B cell (primary cell): ENCODE measurements at places on chromosomes 1 and 21.

GRCh38 chr1:232630047-232630893 lies at the start of gene SIPA1L2:
Gene SIPA1L2, minus strand, starts transcription at chr1:232630133. Its CDS starts 114,794 bp downstream, at chr1:232515339.
- H3K27ac ChIP-seq, result no peak within 1 kb of the TSS
- no peaks in the 10 kb centered on the region for H3K36me3 ChIP-seq
- peaks cover 16% of the 10 kb centered on the region for H3K4me1 ChIP-seq
- peaks cover 17% of the 10 kb centered on the region for H3K27me3 ChIP-seq
- peak within 1 kb of the TSS; percentile 62 for H3K4me3 ChIP-seq

DNA sequence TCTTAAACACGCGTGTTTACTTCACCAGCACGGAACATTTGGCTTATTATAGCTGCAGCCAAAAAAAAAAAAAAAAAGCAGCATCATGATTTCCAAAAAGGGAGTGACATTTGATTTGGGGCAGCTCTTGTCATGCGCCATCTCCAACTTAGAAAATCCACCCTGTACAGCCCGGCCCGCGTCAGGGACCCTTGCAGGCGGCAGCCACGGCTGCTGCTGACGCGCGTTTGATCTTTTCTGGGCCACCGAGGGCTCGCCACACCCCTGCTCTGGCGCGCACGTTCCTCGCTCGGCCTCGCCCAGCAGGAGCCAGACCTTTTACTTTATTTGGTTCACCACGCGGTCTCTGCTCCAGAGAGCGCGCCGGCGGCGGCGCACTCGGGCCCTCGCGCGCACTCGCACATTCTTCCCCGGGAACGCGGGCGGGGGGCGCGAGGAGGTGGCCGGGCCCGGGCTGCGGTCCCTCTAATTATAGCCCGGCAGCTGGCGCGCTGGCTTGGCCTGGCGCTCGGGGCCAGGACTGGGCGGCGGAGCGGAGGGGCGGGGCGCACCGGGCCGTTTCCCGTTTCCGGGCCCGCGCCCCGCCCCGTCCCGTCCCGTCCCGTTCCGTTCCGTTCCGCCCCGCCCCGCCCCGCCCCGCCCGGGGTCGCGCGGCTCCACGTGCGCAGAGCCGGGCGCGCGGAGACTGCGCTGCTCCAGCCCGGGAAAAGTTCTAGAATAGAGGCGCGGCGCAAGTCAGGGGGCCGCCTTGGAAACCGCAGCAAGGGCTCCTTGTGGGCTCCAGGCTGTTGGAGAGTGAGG lies 10.2 kb downstream of the IRF2BP2 start:
- H3K4me1 ChIP-seq, result peaks cover 54% of the 10 kb centered on the region
- peak overlapping the region; percentile 93 for H3K27ac ChIP-seq
- peak; percentile 89 for DNase-seq
- H3K4me3 ChIP-seq, result peak overlapping the region; percentile 70
- no peaks in the 10 kb centered on the region for H3K36me3 ChIP-seq
- no peaks in the 10 kb centered on the region for H3K27me3 ChIP-seq

GRCh38 chr1:100879422-100879821 lies 15.2 kb downstream of the EXTL2 start:
- no peak overlapping the region for H3K4me3 ChIP-seq
- H3K36me3 ChIP-seq, result no peaks in the 10 kb centered on the region
- H3K4me1 ChIP-seq, result no peaks in the 10 kb centered on the region

- no peak for DNase-seq
- H3K4me3 ChIP-seq, result no peak overlapping the region
- no peak overlapping the region for H3K27ac ChIP-seq
These were observed 81.1 kb upstream of the ST6GALNAC5 start for GRCh38 chr1:76786222-76786621.

- H3K27ac ChIP-seq, result no peak overlapping the region
- H3K27me3 ChIP-seq, result no peaks in the 10 kb centered on the region
- no peaks in the 10 kb centered on the region for H3K36me3 ChIP-seq
- H3K4me1 ChIP-seq, result no peaks in the 10 kb centered on the region
These were observed 10.3 kb upstream of the S100A10 start for GRCh38 chr1:152003846-152004442.

DNA sequence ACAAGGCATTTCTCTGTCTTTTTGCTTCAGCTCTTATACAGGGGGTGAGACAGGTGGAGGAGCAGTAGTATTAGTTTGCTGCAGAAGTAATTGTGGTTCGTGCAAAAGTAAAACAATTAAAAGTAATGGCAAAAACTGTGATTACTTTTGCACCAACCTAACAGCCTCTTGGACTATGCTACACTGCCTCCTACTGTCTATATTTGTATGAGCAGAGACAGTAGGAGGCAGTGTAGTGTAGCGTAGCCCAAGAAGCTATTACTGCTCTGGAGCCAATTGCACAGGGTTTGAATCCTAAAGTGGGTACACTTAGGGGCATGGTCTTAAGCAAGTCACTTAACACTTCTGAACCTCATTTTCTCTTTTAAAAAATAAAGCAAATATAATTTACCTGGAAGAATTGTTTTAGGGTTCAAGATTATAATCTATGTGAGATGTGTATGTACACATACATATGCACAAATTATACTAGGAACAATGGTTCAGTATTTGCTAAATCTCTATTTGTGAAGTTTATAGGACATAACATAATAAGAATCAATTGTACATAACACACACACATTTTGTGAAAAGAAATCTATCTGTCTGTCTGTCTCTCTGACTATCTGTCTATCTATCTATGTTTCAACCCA lies 103.8 kb downstream of the BRINP3 start:
- no peak for DNase-seq
- H3K27ac ChIP-seq, result no peak overlapping the region
- H3K36me3 ChIP-seq, result no peaks in the 10 kb centered on the region

GRCh38 chr1:11649624-11650330 lies 4.5 kb downstream of the FBXO2 start:
- peaks cover 27% of the 10 kb centered on the region for H3K4me1 ChIP-seq
- DNase-seq, result no peak
- H3K4me3 ChIP-seq, result peak overlapping the region; percentile 51
- H3K36me3 ChIP-seq, result no peaks in the 10 kb centered on the region
- H3K27ac ChIP-seq, result no peak overlapping the region

GRCh38 chr1:51559501-51559900 lies 40.4 kb upstream of the EPS15 start:
- no peak overlapping the region for H3K27ac ChIP-seq
- no peaks in the 10 kb centered on the region for H3K27me3 ChIP-seq
- H3K4me1 ChIP-seq, result peaks cover 11% of the 10 kb centered on the region
- no peaks in the 10 kb centered on the region for H3K36me3 ChIP-seq

DNA sequence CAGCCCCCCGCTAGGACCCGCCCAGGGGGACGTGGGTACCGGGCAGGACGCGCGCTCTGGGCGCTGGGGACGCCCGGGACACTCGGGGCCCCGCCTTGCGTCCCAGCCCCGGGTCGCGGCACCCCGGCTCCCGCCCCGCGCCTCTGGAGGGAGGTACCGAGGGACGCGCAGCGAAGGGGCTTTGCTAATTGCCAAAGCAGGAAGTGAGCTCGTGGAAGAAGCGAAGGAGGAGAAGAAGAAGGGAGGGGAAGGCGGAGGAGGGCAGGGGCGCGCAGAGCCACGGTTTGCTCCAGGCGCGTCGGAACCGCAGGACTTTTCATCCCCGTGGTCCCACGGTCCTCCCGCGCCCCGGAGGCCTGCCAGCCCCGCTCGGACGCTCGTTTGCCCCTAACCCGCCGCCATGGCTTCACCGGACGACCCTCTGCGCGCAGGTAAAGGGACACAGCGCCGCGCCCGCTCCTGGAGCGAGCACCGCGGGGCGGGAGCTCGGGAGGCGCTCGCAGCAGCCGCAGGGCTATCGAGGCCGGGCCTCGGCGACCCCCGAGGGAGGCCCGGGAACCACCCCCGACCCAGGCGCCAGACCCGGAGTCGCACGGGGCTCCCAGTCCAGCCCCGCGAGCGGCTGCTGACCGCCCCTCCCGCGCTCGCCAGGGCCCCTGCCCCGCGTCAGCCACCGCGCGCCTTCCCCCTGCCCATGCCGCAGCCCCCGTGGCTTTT lies 1.3 kb downstream of the EDARADD start:
- no peak overlapping the region for H3K27ac ChIP-seq
- peak overlapping the region; percentile 45 for H3K4me3 ChIP-seq
- H3K4me1 ChIP-seq, result peaks cover 22% of the 10 kb centered on the region
- H3K27me3 ChIP-seq, result no peaks in the 10 kb centered on the region

- no peaks in the 10 kb centered on the region for H3K4me1 ChIP-seq
- H3K27me3 ChIP-seq, result no peaks in the 10 kb centered on the region
These were observed 29.6 kb upstream of the FMO1 start for GRCh38 chr1:171218661-171219060.

GRCh38 chr1:62401034-62401760 lies 35.7 kb upstream of the USP1 start:
- no peak overlapping the region for H3K27ac ChIP-seq
- no peak for DNase-seq
- H3K4me3 ChIP-seq, result no peak overlapping the region
- no peaks in the 10 kb centered on the region for H3K36me3 ChIP-seq
- H3K4me1 ChIP-seq, result no peaks in the 10 kb centered on the region

DNA sequence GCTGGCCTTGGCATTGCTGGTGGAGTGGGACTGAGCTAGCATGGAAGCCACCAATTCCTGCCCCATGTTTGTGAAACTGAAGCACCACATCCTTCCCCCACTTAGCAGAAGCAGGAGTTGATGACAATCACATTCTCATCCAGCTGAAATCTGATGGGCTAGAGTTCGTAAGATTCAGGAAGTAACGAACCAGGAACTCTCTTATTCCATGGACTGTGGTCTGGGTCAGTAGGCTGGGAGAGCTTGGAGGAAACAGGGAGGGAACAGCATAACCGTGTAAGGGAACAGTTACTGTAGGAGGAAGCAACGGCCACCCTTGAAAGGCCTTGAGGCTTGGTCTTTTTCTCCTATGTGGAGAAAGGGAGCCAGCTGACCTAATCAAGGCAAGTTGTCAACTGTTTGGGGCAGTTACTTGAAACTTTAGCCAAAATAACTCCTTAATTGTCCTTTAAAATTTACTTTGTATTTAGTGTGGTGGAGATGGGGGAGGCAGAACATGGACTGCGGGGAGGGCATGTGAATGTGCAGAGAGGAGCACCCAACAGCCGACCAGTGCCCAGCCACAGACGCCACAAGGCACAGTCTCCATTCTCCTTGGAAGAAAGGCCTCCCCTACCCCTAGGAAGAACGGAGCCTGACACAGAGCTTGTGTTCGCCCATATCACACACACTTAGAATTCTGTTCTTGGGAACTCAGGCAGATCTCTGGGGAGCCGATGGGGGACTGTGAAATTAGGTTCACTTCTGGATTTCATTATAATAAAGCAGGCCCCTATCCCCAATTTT lies 2.0 kb upstream of the COQ8A start:
- H3K36me3 ChIP-seq, result no peaks in the 10 kb centered on the region
- no peak overlapping the region for H3K4me3 ChIP-seq
- peaks cover 34% of the 10 kb centered on the region for H3K4me1 ChIP-seq
- no peak for DNase-seq
- H3K27me3 ChIP-seq, result no peaks in the 10 kb centered on the region

DNA sequence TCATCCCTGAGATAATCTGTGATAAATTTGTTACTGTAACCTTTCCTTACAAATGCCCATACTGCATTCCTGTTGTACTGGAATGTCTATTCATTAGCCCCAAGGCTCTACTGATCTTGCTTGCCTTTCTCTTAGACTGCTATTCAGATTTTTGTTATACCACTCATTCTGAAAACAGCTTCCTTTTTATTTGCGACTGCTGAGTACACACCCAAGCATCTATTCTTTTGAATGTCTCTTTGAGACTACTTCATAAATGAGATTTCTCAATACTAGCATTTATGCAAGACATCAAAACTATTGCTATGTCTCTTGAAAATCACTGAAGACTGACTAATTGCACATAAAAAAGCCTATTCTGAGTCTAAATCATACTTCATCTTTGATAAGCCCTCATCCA lies 38.6 kb downstream of the DENND1B start:
- H3K27me3 ChIP-seq, result no peaks in the 10 kb centered on the region
- no peak for DNase-seq
- no peaks in the 10 kb centered on the region for H3K36me3 ChIP-seq
- H3K4me1 ChIP-seq, result no peaks in the 10 kb centered on the region
- H3K27ac ChIP-seq, result no peak overlapping the region
- no peak overlapping the region for H3K4me3 ChIP-seq

GRCh38 chr1:224259986-224260385 lies 70.0 kb downstream of the NVL start:
- no peaks in the 10 kb centered on the region for H3K36me3 ChIP-seq
- H3K4me1 ChIP-seq, result no peaks in the 10 kb centered on the region
- DNase-seq, result no peak
- H3K27ac ChIP-seq, result no peak overlapping the region
- H3K27me3 ChIP-seq, result no peaks in the 10 kb centered on the region
- no peak overlapping the region for H3K4me3 ChIP-seq

GRCh38 chr1:218200979-218201378 lies 84.1 kb upstream of the RRP15 start:
- no peaks in the 10 kb centered on the region for H3K4me1 ChIP-seq
- H3K36me3 ChIP-seq, result no peaks in the 10 kb centered on the region
- no peak for DNase-seq
- H3K27me3 ChIP-seq, result no peaks in the 10 kb centered on the region

- H3K4me3 ChIP-seq, result no peak overlapping the region
- peaks cover 3% of the 10 kb centered on the region for H3K36me3 ChIP-seq
- peaks cover 14% of the 10 kb centered on the region for H3K4me1 ChIP-seq
These were observed 28.3 kb downstream of the PRMT2 start for GRCh38 chr21:46663754-46664153.

DNA sequence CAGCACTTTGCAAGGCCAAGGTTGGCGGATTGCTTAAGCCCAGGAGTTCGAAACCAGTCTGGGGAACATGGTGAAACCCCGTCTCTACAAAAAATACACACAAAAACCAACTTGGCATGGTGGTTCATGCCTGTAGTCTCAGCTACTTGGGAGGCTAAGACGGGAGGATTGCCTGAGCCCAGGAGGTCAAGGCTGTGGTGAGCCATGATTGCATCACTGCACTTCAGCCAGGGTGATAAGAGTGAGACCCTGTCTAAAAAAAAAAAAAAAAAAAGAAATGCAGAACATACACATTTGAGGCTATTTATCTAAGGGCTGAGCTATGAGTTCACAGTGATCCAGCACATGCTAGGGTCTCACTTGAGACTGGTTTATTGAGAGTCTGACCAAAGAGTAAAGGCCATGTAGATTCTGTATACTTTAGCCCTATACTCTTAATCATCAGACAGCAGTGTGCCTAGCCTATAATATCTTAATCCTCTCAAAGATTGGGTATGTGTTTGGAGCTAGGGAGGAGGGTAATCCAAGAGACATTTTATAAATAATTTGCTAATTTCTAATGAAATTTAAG lies 23.9 kb downstream of the RNF2 start:
- H3K4me3 ChIP-seq, result no peak overlapping the region
- no peak for DNase-seq
- no peaks in the 10 kb centered on the region for H3K27me3 ChIP-seq
- peaks cover 4% of the 10 kb centered on the region for H3K4me1 ChIP-seq
- H3K36me3 ChIP-seq, result peaks cover 6% of the 10 kb centered on the region
- no peak overlapping the region for H3K27ac ChIP-seq

- peaks cover 6% of the 10 kb centered on the region for H3K4me1 ChIP-seq
These were observed 107.6 kb downstream of the PLXNA2 start for GRCh38 chr1:208136459-208137182.

DNA sequence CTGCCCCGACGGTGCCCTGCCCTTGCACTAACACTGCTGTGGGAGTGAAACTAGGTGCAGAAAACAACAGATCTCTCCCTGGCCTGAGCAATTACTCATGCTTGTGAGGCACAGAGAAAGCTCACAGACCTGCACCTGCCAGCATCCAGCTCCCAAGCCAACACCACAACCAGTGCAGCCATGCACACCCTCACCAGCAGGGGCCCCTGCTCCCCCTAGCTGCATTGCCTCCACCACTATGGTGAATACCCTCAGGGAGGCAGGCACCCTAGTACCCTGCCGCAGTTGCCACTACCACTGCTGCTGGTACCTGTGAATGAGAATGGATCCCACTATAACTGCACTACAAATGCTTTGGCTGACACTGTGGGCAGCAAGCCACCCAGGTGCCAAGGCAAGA lies 7.1 kb upstream of the DIRAS3 start:
- no peaks in the 10 kb centered on the region for H3K27me3 ChIP-seq
- no peaks in the 10 kb centered on the region for H3K4me1 ChIP-seq
- DNase-seq, result no peak
